ENCODE measurements at places on chromosomes 2 and 18.

DNA sequence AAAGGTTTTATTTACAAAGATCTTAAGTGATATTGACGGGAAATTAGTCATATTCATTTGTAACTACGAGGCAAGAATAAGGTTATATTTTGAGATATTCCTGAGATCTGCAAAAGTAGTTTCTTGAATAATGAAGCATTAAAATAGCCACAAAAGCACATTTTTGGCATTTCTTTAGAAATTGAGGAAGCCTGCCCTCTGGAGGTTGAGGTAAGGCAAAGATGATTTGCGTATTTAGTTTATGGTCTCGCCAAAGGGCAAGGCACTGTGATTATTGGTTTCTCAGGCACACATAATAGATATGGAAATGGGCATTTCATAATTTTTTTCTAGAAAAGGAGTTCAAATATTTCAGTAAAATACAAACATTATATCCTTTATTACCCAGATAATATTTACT, 143.7 kb upstream of the RPRM start:
- DNase-seq = no peak

GRCh38 chr18:68842951-68843350, 45.1 kb downstream of the CCDC102B start:
- no peak for DNase-seq

DNA sequence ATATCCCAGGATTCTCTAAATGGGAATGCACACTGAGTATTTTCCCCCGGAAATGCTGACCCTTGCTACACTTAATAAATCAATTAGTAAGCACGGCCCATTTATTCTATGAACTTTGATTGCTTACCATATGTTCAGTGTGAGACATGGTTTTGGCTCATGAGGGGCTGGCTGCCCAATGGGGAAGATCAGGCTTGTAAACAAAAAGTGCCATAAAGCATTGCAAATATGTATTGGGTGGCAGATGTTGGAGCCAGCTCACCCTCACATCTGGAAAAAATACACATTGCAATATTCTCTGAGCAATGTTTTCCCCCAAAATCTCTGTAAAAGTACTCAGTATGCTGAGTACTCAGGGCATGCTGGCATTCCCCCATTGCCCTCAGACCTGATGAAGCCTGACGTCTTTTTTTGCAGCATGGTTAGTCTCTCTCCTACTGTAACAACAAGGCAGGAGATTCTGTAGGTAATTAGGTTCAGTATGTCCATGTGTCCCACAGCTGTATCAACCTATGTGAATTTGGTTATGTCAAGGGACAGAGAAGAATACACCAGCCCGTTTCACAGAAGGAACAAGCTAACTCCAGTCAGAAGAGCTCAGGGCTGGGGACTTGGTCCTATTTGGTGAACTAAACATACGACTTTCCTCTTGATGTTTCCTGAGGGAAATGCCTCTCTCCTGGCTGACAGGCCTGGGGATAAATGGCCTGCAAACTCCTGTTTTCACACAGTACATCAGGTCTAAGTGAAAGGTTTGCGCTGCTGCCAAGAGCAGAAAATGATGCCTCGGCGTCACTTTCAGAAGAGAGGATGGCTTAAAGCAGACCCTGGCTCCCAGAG, 202.4 kb downstream of the INSIG2 start:
- no peak for DNase-seq

- DNase-seq = peak; percentile 73
Measured at GRCh38 chr2:200765139-200765951, 46.4 kb upstream of the BZW1 start.

- no peak for DNase-seq
Measured at GRCh38 chr2:64462940-64463700, 9.2 kb downstream of the LGALSL start.

DNA sequence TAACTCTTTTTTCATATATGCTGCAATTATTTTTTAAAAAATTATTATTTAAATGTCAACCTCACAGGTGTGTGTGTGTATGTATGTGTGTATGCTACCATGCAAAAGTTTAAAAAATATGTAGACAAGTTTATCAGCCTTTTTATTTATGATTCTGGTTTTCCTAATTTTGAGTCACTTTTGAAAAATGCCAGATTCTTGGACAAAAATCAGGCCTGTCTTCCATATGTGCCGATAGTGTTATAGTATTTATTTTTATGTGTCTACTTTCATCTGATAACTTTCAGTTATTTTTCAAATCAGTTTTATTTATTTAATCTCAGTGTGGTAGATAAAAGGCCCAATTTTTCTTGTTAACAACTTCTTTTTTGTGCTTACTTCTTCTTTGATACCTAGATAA, 176.2 kb downstream of the RDH14 start:
- DNase-seq = no peak

DNA sequence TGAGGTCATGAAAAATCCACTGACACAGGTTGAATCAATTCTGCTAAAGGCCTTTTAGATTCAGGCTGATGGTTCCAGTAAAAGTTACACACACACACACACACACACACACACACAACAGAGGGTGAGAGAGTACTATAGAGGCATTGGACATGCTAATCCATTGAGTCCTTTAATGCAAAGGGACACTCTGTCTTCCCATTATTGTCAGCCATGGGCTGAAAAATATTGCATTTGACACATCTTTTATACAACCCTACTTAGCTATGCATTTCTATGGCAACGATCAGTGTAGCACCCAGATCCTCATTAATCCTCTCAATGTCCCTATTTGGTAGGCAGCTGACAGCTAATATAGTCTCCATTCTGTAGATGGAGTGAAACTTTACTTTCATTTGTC, 440.8 kb upstream of the RGPD4 start:
- DNase-seq = no peak

DNA sequence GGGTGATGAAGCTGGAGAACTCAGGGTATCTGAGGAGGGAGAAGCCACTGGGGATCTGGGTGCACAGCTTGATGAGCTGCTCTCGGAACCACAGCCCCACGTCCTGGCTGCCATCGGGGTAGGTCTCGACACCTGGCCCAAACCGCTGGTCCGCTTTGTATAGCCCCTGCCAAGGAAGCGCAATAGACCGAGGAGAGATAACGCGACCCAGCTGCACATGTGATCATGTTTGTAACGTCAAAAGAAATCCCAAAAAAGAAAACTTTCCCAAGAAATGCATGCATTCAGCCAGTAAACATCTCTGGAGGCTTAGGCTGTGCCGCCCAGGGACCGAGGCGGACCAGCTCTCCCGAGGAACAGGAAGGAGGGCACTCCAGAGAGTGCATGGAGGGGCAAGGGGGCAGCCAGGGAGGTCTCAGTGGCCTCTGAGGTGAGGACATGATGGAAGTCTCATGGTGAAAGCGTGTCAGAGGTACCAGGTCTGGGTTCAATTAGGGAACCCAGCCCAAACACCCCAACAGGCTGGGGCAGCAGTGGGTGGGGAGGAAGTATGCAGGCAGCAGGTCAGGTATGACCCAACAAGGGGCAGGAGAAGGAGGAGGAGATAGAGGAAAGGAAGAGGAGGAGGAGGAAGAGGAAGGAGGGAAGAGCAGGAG, 28.3 kb downstream of the ANKMY1 start:
- no peak for DNase-seq

- DNase-seq = no peak
Measured at GRCh38 chr2:60440079-60440766, 113.2 kb downstream of the BCL11A start.

DNA sequence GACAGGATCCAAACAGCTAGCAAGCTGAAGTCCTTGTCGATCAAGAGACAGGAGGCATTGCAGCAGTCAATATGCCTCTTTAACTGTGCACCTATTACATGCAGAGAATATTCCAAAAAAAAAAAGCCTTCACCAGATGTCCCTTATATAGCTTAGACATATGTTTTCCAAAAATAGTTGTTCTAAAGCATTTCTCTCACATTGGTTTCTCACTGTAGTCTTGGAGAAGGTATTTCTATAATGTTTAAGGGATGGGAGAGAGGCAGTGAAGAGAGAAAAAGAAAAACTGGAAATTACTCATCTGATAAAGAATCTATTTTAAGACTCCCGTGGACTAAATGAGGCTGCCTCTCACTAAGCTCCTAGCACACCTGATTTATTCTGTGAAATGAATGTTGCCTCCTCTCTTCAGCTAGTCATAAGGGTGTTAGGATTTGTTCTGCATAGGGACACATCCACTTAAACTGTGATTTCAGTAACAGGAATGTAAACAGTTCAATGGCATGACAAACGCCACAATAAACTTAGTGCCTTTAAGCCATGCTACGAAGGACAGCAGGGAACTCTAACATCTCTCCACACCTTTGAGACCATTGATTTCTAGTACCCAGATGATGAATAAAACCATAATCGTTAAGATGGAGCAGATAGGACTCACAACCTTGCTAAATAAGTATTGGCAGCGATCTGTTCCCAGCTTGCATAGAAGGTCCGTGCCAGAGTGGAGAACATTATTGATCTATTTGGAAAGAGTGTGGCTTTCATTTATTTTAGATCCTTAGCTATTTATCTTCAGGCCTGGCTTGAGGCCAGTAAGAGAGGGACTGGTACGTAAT, 98.6 kb upstream of the NCK2 start:
- no peak for DNase-seq

All from stimulated activated CD4-positive, alpha-beta T cell treated with anti-CD3 and anti-CD28 coated beads, Interleukin-1b, Interleukin-23, amount 100 ng/mL, for 48 hours (primary cell).